ENCODE measurements at places on chromosomes 5 and 9.

GRCh38 chr5:66981266-66982055 lies 215.1 kb downstream of the CD180 start:
- DNase-seq, result no peak

DNA sequence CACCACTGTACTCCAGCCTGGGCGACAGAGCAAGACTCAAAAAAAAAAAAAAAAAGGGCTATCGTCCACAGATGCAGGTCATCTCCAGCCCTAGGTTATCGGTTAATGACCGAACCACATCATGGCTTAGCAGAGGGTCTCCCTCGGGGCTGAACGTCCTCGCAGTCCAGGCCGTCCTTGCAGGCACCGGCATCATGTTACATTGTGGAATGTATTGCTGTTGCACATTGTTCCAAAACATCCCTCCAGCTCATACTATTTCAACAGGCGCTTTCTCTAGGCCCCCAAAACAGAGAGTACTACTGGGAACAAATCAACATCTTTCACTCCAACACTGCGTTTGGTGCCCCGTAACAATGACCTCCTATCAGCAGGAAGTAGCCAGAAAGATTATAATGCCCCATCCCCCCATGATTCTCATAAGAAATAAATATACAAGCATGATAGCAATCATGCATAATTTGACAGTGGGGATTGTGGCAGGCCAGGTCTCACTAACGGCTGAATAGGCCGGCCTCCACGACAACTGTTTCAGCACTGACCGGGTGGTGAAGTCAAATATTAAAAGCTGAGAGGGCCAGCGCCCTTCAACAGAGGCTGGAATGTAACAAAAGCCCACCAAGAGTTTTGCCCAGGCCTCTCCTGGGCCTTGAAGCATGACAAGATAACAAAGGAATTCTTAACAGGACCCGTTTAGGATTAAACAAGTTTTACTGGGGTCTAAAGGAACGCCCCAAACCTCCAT lies 1.1 kb upstream of the LCN9 start:
- no peak for DNase-seq

- peak; percentile 16 for DNase-seq
These were observed 139.6 kb downstream of the GABRB2 start for GRCh38 chr5:161406880-161407279.

DNA sequence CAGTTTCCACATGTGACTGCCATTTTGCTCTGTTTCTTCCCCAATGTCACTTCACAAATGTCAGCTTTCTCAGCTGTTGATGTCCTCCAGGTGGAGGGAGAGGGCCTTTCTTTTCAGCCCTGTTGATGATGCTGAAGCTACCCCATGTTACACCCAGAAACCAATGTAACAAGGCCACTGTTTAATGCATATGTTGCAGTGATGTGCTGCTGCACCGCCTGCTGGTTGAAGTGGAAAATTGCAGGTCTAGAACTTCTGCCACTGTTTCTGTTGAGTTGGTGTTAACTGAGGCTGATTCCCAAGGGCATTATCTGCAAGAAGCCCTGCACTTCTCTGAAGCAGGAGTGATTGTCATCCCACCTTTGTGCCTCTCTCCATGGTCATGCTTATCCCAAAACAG lies 428.4 kb downstream of the KDM4C start:
- DNase-seq, result peak; percentile 96

DNA sequence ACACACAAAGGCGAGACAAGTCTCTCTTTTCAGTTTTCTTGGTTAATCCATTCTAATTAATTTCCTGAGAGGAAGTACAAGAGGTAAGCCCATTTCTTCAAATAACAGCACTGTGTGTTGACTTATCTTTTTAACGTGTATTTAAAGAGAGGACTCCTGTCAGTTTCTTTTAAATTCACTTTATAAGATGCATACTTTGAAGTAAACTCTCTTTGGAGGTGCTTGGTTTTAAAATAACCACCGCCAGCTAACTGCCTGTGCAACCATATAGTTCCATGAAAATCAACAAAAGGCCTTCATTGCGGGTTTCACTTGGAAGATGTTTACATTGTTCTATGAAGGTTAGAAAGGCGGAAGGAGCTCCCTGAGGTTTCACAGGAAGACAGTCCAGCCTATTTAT lies 13.1 kb upstream of the SERINC5 start:
- DNase-seq, result no peak

- no peak for DNase-seq
These were observed 95.4 kb upstream of the ERCC6L2 start for GRCh38 chr9:95780121-95780520.

DNA sequence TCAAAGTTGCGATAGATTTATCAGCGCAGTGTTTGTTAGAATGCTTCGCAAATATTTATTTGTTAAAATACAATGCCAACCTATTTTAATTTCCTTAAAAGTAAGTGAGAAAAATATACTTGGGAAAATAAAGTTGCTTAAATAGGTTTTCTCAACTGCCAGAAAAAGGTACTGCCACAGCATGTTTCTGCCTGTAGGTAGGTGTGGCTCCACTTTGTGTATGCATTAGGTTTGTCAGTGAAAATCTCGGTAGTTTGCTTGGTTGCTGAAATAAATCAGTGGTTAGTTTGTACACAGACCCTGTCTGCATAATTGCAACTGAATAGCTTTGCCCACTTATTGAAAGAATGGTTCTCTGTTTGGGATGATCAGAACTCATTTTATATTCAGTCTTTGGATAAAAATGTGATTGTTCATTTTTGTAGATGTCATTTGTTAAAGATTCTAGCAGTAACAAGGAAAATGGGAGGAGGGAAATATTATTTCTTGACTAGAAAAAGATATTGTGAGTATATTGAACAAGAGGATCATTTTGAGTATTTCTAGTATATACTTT lies 25.7 kb downstream of the C9orf85 start:
- DNase-seq, result no peak

- peak; percentile 93 for DNase-seq
These were observed 49.5 kb upstream of the SUSD1 start for GRCh38 chr9:112224401-112225289.

DNA sequence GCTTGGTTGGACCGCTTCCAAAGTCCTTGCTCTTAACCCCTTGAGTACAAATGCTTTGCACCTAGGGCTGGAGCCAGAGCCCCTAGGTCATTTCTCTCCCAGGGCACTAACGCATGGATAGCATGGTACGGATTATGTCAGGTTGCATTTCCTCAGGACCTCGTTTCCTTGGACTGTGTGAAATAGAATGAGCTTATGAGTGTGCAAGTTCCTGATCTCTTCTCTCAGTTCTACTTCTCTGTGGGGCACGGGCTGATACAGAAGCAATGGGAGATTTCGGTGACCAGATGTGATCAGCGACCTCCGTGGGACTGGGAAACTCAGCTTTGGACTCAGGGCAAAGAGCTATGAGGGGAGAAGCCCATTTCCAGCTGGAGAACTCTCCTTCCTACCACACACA lies 14.2 kb downstream of the SPARC start:
- DNase-seq, result no peak

GRCh38 chr5:142327111-142327842 lies 2.5 kb upstream of the SPRY4 start:
- DNase-seq, result no peak

GRCh38 chr9:128420651-128421481 lies at the start of gene CERCAM:
TSS of gene CERCAM (plus strand) at chr9:128420857. CDS start at chr9:128420878, 21 bp downstream.
- DNase-seq, result peak; percentile 56

DNA sequence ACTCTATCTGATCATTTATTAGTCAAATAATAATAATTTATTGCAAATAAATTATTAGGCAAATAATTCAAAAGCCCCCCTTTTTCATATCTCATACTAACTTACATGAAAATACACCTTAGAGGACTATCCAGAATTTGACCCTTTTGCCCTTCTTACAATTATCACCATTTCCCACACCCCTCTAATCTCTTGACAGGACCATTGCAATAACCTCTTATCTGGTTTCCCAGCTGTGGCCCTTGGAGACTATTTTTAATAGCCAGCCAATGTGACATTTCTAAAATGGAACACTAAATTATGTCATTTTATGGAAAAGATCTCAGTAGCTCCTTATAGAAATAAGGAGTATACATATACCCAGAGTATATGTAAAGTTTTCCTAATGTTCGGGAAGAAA lies 588.4 kb upstream of the COX7C start:
- DNase-seq, result peak; percentile 63

GRCh38 chr9:137085920-137086530 lies 760 bp upstream of the MAN1B1 start:
- peak; percentile 69 for DNase-seq

DNA sequence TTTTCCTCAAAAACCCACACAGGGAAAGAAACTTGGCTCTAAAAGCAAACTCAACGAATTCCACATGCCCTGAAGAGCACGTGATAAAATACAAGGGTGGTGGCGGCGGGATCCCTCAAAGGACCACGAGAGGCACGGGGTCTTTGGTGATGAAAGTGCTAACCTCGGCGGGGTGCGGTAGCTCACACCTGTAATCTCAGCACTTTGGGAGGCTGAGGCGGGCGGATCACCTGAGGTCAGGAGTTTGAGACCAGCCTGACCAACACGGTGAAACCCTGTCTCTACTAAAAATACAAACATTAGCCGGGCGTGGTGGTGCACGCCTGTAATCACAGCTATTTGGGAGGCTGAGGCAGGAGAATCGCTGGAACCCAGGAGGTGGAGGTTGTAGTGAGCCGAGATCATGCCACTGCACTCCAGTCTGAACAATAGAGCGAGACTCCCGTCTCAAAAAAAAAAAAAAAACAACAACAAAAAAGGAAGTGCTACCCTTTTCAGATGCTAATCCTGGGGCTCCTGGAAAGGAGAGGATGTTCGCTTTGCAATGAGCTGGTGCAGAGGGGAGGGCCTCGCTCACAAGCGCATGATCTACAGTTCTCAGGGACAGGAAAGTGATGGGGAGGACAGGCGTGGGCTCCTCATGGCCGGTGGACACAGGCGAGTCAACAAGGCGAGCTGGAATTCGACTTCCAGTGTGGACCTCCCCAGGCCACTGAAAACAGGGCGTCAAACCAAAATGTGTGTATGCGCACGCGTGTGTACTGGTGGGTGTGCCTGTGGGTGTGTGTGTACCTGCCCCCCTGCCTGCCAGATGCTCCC lies 54.1 kb downstream of the USP20 start:
- no peak for DNase-seq

DNA sequence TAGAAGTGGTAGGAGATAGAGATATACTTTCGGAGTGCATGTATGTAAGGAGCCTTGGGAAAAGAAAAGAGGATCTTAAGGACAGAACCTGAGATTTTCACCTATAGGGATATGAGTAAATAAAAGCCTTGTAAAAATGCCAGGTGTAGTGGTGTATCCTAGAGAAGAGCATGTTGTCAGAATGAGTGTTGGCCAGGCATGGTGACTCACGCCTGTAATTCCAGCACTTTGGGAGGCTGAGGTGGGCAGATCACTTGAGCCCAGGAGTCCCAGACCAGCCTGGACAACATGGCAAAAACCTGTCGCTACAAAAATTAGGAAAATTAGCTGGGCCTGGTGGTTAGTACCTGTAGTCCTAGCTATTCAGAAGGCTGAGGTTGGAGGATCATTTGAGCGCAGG lies 76.0 kb downstream of the IPO11 start:
- no peak for DNase-seq

- DNase-seq, result peak; percentile 77
These were observed 249.0 kb downstream of the ARHGAP26 start for GRCh38 chr5:143019157-143019556.

DNA sequence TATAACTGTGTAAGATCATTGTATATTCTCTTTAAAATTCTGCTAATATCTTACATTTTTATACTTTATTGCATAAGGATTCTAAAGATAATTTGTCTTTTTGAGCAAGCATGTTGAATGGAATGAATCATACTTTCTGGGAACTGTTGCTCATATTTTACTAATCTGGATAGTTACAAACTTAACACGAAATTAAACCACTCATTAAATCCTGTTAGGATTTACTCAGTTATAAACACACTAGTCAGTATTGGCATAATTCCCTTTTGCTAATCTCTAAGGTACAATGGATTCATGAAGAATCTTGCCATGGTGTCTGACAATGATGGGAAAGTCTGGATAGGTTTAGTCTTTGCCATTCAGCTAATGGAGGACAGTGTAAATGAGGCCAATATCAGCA lies 338.1 kb upstream of the SMC2 start:
- DNase-seq, result no peak

- no peak for DNase-seq
These were observed 649.1 kb downstream of the BNC2 start for GRCh38 chr9:16221366-16221765.

- no peak for DNase-seq
These were observed 695.1 kb downstream of the TAF11L14 start for GRCh38 chr5:18329328-18329727.

DNA sequence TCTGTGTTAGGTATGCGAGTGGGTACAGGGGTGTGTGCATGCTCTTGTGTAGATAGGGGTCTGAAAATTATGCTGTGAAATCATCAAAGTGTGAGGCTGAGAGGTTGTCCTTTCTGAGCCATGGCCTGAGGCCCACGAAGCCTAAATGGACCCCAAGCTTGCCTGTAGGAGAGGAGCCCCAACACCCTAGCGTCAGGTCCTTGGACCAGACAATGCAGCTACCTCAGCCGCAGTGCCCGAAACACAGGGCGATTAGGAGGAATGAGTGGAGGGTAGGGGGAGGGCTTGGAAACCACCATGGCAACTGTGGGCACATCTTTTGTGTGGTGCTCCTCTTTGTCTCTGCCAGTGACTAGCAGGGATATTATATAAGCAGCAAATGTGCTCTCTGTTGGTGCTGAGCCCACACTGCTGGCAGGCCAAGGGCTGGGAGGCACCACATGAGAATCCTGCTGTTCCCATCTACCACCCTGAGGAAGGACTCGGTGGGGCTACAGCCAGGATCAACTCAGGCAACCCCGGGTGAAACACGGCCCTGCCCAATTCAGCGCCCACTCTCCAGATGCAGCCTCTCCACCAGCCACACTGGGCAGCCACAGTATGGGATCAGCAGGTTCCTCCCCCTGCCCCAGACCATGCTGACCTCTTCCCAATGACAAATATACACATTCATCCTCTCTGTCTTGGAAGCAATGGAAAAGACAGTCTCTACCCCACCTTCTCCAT lies 84.6 kb upstream of the FSTL4 start:
- DNase-seq, result no peak

DNA sequence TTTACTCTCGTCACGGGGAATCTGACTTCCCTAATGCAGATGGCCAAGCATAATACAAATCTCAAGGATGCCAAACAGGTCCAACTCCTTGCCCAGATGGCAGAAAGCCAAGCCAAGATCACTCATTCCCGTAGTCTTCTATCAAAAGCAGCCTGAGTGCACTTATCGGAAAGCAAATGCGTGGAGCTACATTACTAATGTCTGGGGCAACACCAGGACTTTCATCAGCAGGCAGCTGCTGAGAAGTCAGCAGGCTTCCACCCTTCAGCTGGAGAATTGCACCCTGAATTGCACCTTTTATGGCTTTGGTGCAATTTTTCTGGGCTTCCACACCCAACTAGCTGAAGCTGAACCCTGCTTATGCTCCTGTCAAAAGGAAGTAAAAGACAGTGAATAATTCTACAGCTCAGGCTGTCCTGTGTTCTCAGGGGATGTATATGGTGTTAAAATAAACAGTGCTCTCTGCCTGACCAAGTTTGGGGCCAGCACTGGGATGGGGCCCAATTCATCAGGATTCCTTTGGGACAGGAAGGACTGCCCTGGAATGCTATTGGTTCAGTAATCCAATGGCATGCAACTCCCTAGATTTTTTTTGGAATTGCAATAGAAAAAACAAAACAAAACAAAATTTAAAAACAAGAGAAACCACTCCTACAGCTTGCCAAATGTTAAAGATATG lies 92.6 kb downstream of the DPYSL3 start:
- DNase-seq, result no peak

GRCh38 chr9:32554107-32554506 lies 1.7 kb upstream of the TOPORS start:
- peak; percentile 95 for DNase-seq

All from OCI-M1 (cell line).